ENCODE measurements at places on chromosomes 2 and 18. TPM values are rescaled to one million over a fixed set of nuclear protein-coding genes. Genes with fewer than 3 reads are reported as not detected.

GRCh38 chr2:9739531-9739964, 103.7 kb upstream of the TAF1B start:
- DNase-seq, result no peak

DNA sequence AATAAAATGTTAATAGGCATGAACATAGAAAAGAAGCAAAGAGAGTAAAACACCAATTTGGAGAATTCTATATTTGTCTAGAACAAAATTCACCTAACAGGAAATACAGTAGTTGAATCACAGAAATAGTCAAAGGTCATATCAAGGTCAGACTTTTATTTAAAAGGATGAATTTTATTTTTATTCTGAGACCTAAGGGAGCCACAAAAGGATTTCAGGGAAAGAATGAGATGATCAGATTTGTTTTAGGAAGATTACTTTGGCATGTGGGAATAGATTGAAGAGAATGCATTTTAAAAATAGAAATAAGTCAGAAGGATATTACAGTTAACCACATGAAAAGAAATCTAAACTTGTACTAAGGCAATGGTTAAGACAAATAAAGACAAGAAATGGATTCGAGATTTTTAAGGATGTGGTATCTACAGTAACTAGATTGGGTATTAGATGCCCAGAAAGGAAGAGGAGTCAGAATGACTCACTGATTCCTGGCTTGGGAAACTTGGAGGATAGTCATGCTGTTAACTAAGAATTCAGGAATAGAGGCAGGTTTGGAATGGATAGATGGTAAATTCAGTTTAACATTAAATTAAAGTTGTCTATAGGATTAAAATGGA, 56.0 kb downstream of the METTL4 start:
- no peak for DNase-seq

Gene PHOSPHO2
- 11.4 TPM for total RNA-seq

Gene FSHR
- total RNA-seq, result not detected

DNA sequence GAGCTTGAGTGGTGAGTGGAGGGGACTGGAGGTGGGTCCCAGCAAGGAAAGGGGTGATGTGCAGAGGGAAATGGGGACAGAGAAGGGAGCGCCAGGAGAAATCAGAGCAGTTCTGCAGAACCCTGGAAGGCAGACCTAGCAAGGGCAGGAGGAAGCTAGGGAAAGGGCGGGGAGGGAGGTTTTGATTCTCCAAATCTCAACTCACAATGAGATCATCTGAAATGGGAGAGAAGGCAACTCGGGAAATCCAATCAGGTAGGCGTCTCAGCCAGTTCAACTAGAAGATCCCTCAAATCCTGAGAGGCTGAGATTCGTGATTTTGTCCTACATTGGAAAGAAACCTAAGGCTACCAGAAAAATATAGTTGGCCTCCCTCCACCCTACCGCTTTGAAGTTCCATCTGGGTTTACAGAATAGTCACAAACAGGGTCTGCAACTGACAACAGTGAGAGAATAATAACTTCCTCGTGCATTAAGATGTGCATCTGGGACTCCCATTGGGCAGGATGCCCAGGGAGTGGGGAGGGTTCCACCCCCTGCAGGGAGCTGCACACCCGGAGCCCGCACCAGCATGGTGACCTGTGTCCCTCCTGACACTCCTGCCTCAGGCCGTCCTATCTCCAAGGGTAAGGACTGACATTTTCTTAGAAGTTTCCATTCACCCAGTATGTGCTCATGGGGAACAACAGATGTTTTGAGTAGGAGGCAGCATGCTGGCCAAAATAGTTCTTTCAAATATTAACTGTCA, 113.3 kb upstream of the ODC1 start:
- DNase-seq, result no peak

Gene VIT
- total RNA-seq, result not detected

DNA sequence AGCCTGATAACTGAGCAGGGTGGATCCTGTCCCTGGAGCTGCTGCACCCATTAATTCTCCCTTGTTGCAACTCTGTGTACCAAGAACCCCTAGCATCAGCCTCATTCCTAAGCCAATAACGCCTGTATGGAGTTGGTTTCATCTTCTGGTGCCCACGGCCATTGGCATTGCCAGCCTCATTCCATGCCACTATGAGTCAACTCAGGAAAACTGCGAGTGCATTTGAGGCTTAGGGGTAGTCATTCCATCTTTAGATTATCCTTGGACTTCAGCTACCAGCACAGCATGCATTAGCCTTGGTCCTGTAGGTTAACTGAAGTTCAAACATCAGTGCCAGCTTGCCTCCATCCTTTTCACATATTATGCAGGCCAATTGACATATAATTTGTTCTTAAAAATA, 1.4 kb upstream of the TRIM54 start:
- no peak for DNase-seq

Gene LYPD6
- total RNA-seq, result 0.06 TPM

Gene DNAH6
- not detected for total RNA-seq

- no peak for DNase-seq
Observed at GRCh38 chr18:23340661-23341060, 112.4 kb upstream of the RIOK3 start.

- no peak for DNase-seq
Observed at GRCh38 chr2:128563348-128563687, 244.7 kb upstream of the HS6ST1 start.

Measured in HepG2 (cell line).